ENCODE measurements at places on chromosomes 11 and 22.
A peak's percentile ranks its signal among the peaks of the same experiment; 100 is the strongest.

DNA sequence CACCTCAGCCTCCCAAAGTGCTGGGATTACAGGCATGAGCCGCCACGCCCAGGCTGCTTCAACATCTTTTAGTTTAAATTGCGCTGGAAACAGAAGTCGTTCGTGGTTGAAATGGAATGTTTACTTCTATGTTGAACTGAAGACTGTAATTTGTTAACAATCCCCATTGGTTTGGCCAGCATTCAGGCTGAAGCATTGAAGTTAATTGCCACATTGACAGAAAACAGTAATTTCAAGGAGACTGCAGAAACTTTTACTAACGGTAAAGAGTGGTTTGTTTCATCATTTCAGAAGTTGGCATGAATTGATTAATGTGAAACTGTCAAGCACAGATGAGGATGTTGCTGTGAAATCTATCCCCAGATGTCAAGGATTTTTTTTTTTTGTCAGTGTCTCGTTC, 14.2 kb downstream of the AP5B1 start:
- DNase-seq: peak; percentile 81

- DNase-seq: no peak
Observed at GRCh38 chr11:35373284-35373933, 45.9 kb downstream of the SLC1A2 start.

DNA sequence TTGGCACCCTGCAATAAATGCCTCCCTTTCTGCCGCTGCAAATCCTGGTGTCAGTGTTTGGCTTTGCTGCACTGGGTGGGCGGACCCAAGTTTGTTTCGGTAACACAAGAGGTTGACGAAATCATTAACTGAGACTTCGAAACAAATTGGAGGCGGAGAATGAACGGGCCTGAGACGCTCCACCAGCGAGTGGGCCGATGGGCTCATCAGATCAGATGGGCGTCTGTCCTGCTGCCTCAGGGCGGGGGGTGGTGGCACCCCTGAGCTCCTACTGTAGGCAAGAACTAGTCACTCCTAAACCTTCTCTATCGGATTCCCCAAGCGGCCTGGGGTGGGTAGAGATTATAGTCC, 918 bp upstream of the CAPN5 start:
- peak; percentile 60 for DNase-seq

- peak; percentile 80 for DNase-seq
Observed at GRCh38 chr11:12185914-12186313, 75.5 kb downstream of the MICAL2 start.

DNA sequence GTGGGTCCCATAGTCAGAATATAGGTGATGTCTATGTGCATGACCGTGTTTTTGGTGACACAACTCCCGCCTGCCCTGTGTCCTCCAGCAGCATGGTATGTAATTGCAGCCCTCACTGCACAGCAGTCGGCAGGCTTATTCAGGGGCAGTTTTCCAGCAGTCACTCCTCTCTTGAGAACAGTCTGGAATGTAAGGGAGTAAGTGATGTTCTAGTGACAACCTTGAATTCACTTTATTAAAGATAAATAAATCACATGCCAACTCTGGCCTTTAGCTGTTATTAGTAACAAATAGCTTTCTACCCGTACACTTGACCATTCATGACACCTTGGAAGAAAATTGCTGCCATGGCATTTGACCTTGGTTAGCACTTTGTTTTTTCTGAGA, 27.9 kb downstream of the ZNRF3 start:
- no peak for DNase-seq

GRCh38 chr11:129372609-129373488, 2.8 kb upstream of the BARX2 start:
- no peak for DNase-seq

- peak; percentile 68 for DNase-seq
Observed at GRCh38 chr11:109490953-109491635, 69.1 kb downstream of the C11orf87 start.

DNA sequence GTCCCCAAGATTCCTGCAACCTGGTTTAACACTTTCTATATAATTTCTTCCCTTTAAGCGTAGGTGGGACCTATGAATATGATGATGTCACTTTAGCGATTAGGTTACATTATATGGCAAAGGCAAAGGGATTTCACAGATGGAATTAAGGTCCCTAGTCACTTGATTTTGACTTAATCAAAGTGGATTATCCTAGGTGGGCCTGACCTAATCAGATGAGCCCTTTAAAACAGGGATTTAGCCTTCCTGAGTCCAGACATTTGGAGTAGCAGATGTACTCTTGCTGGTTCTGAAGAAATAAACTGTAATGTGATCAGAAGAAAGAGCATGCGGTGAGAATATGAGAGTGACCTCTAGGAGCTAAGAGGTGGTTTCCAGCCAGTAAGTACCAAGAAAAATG, 67.8 kb upstream of the LIN7C start:
- DNase-seq: no peak

GRCh38 chr11:128827191-128827893, 39.8 kb downstream of the KCNJ1 start:
- no peak for DNase-seq

DNA sequence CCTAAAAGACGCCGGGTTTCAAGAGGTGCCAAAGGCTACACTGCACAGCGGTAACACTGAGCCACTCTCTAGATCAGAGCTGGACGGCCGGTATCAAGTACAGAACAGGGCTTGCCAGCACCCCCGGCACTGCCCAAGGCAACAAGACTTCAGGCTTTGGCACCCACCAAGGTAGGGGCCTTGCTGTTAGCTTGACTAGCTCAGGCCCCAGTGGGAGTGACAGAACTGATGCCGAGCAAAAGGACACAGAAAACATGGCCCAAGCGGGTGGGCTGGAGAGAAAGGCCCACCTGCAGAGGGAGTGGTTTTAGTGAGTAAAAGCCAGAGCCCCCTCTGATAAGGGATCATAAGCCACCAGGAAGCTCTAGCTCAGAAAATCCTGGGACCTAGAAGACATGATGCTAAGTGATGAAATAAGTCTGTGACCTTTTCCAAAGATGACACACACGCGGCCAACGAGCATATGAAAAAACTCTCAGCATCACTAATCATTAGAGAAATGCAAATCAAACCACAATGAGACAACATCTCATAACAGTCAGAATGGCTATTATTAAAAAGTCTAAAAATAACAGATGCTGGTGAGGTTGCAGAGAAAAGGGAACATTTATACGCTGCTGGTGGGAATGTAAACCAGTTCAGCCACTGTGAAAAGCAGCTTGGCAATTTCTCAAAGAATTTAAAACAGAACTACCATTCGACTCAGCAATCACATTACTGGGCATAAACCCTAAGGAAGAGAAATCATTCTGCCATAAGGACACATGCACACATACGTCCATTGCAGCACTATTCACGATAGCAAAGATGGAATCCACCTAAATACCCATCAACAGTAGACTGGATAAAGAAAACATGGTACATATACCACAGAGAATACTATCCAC, 12.9 kb downstream of the EHD1 start:
- peak; percentile 80 for DNase-seq

- DNase-seq: no peak
Observed at GRCh38 chr11:74019104-74019738, 10.3 kb upstream of the UCP3 start.

GRCh38 chr11:22199243-22199642, 6.4 kb downstream of the ANO5 start:
- no peak for DNase-seq

GRCh38 chr11:12449961-12450715, 72.8 kb downstream of the PARVA start:
- DNase-seq: peak; percentile 78

DNA sequence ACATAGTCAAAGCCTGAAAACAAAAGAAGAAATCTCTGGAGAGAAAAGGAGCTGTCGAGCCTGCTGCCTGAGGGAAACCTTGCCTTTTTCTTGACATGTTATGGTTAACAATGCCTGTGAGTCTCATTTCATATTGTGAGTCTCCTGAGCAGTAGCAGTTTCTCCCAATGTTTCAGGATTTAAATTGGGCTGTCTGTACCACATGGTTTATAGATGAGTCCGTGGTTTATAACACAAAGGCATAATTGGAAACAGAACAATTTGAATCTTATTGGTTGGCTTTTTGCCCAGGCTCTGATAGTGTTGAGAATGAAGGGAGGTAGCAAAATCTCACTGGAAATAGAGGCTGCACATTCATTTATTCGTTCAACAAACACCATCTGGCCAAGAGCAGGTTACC, 540.9 kb downstream of the RAB38 start:
- DNase-seq: no peak

GRCh38 chr11:60195923-60196368, 13.1 kb upstream of the MS4A6A start:
- no peak for DNase-seq

GRCh38 chr11:15144347-15144746, 29.6 kb downstream of the INSC start:
- DNase-seq: no peak

DNA sequence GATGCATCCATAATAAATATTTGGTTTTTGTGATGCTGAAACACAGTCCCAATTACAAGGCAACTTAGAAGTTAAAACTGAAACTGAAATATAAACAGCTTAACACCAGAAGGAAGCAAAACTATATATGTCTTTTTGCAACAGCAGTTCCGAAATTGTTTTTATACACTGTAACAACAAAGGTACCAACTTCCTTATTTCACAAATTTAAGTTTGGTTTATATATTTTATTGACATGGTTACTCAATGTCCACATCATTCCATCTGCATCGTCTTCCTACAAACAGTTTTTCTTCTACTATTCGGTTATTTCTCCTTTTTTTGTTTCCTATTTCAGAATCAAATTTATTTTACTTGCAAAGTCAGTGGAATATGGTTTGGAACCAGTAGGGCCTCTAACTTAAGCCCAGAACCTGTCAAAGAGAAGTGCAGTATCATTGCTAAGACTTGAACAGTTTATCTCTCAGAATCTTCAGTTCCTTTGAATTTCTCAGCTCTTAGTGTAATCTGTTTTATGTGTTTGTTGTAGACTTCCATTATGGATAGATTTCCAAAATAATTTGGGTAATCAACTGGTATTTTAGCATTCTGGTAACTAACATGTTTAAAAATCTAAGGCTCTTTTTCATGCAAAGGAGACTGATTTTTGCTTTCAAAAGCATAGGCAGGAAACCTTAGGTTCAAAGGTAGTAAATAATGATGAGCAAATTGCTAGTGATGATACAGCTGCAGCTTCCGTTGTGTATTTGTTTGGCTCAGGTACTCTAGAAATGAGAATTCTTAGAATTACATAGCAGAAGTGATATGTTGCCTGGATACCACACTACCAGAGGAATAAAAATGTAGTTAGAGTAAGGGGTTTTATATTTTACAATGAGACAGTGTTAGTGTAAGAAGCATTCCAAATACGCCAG, 8.2 kb upstream of the HSPA8 start:
- no peak for DNase-seq

DNA sequence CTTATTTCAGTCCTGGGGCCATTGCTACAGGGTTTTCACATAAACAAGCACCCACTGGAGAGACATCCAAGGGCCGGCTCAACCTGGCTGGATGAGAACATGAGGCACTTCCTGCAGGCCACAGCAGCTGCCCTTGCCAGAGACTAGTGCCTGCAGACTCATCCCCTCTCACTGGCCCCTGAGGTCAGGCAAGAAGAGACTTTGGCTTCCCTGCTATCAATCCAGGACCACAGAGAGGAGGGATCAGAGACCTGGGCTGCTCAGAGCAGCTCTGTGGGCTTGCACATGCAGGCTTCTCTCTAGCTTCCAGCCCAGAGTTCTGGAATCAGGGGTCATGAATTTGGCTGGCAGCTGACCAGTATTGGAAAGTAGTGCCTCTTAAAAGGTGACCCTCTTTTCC, 79.5 kb downstream of the CABIN1 start:
- no peak for DNase-seq

DNA sequence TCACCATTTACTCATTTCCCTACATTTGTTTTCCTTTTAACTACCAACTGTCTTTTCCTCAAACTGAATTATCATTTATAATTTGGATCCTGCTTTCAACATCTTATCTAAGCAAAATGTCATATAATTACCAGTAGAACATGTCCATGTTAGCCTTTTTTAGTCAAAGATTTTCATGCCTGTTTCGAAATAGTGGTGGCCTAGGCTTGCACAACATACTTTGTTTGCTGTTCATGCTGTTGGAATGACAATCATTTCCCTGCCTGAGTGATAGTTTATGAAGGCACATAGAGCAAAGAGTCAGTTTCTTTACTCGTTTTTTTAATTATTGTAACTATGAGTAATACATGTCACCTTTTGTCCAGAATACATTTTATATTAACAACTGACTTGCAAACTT, 144.3 kb upstream of the ANO3 start:
- DNase-seq: peak; percentile 94

DNA sequence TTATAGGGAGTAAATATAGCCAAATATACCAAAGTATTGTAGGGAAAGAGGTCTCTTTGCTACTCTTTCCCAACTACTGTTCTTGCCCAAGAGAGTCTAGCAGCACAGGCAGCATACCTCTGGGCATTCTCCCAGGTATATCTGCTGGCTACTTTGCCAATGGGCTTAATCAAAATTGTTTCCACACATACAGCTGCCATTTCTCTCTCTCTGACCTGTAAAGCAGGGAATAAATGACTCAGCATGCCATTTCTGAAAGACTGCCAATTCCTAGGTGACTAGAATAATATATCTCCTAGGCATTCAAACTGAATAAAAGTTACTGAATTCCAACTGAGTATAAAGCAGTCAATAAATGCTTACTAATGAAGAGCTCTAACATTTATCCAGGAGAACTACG, 44.6 kb downstream of the RDX start:
- DNase-seq: peak; percentile 62

DNA sequence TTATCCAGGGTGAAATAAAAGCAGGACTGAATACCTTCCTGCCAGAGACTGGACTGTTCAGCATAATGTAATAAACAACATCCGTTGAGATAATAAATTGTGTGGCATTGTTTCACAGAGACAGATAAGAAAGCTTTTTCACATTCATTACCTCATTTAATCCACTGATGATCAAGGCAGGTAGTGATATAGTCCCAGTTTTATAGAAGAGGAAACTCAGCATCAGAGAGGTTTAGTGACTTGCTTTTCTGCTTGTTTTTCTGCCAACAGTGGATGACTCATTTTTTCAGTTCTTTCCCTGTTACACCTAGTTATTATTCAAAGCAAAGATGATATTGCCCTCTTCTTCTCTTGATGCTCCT, 4.0 kb downstream of the MYO18B start:
- DNase-seq: no peak

GRCh38 chr11:73538381-73538872, 59.5 kb downstream of the FAM168A start:
- DNase-seq: no peak

GRCh38 chr11:117313828-117314768, 2.0 kb downstream of the BACE1 start:
- DNase-seq: no peak

GRCh38 chr11:69615545-69616278, 25.2 kb upstream of the CCND1 start:
- DNase-seq: no peak

- peak; percentile 53 for DNase-seq
Observed at GRCh38 chr11:44927174-44927661, 23.5 kb downstream of the TP53I11 start.

- no peak for DNase-seq
Observed at GRCh38 chr11:114158421-114158820, 98.9 kb downstream of the ZBTB16 start.

Data from fibroblast of skin of right quadriceps (primary cell).